ENCODE measurements at places on chromosomes 3 and 15. TPM values are rescaled to one million over a fixed set of nuclear protein-coding genes. Genes with fewer than 3 reads are reported as not detected.

- no peak for DNase-seq
- no peak overlapping the region for H3K4me3 ChIP-seq
- H3K27ac ChIP-seq = no peak overlapping the region
- no peaks in the 10 kb centered on the region for H3K4me1 ChIP-seq
Measured at GRCh38 chr15:22903961-22904534, 65.6 kb downstream of the NIPA2 start.

DNA sequence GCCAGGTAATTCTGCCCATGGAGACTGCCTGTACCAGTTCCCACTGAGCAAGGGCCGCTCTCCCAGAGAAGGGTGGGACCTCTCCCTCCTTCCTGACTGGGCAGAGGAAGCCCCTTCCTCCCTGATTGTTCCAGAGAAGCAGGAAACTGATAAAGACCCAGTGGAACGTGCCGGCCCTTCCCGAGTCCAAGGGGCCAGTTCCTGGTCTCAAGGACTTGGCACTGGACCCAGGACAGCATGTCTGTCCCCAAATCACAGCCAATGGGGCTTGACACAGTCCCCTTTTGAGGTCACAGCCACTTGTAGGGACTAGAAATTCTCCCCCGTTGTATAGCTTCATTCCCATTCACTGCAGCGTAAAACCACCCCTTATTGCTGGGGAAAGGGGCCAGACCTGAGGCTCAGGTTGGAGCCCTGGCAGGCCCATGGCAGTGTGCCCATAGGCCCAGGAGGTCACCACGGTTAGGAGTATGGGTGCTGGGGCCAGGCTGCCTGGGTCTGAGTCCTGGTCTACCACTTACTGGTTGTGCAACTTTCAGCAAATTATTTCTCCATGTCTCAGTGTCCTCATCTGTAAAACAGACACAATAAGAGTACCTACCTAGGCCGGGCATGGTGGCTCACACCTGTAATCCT is 18.1 kb downstream of the CSRNP1 start:
- H3K4me1 ChIP-seq = peaks cover 26% of the 10 kb centered on the region
- H3K4me3 ChIP-seq = no peak overlapping the region
- H3K27ac ChIP-seq = no peak overlapping the region
- DNase-seq = no peak
- H3K36me3 ChIP-seq = peaks cover 7% of the 10 kb centered on the region

GRCh38 chr3:13281507-13282357 is 138.4 kb downstream of the NUP210 start:
- no peak for DNase-seq
- no peak overlapping the region for H3K27ac ChIP-seq
- H3K36me3 ChIP-seq = peaks cover 19% of the 10 kb centered on the region
- no peak overlapping the region for H3K4me3 ChIP-seq

GRCh38 chr3:146072824-146073223 is 88.2 kb downstream of the PLOD2 start:
- peak; percentile 13 for DNase-seq
- H3K4me1 ChIP-seq = peaks cover 24% of the 10 kb centered on the region
- H3K4me3 ChIP-seq = no peak overlapping the region
- H3K27ac ChIP-seq = no peak overlapping the region

GRCh38 chr3:166270429-166270828 is 433.2 kb upstream of the BCHE start:
- no peaks in the 10 kb centered on the region for H3K4me1 ChIP-seq
- no peak for DNase-seq
- no peaks in the 10 kb centered on the region for H3K36me3 ChIP-seq
- no peak overlapping the region for H3K4me3 ChIP-seq

DNA sequence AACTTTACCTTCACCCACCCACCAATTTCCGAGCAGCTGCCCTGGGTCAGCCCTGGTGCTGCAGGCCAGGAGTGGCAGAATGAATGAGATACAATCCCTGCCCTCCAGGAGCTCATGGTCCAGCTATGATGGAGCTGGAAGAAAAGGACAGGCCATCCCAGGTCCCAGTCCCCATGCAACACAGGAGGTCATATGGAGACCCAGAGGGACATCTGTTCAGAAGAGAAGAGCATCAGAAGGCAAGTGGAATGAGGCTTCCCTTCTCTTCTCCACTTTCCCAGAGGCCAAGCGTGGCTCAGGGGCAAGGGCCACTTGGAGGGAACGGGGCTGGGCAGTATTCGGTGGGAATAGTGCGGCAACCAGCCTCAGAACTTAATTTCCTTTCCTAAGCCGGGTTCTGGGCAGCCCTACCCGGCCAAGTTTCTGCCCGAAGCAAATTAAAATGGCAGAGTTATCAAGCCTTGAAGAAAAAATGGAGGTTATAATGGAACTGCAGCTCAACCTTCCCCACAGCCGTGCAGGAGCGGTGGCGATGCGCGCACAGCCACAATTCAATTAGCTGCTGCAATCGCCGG is 35.9 kb downstream of the TLE3 start:
- H3K27ac ChIP-seq = no peak overlapping the region
- H3K27me3 ChIP-seq = peaks cover 2% of the 10 kb centered on the region
- H3K4me1 ChIP-seq = peaks cover 23% of the 10 kb centered on the region

DNA sequence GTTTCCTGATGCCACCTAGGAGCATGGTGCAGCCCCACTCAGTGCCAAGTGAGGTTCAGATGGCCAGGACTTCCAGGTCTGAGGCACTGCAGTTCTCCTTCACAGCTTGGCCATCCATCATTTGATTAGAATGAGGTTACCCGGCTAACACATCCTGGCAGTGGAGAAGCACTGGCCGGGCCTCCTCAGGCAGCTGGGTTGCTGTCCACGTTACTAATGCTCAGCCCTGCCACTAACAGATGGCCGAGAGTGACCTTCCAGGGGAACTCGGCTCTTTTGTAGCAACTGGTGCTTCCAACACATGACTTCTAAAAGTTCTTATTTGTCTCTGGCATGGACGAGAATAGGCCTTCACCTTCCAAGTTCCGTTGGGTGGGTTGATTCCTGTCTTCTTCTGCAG is 204.6 kb upstream of the CFAP20DC start:
- H3K27ac ChIP-seq = no peak overlapping the region
- H3K4me3 ChIP-seq = no peak overlapping the region
- H3K36me3 ChIP-seq = no peaks in the 10 kb centered on the region
- no peak for DNase-seq
- no peaks in the 10 kb centered on the region for H3K4me1 ChIP-seq

DNA sequence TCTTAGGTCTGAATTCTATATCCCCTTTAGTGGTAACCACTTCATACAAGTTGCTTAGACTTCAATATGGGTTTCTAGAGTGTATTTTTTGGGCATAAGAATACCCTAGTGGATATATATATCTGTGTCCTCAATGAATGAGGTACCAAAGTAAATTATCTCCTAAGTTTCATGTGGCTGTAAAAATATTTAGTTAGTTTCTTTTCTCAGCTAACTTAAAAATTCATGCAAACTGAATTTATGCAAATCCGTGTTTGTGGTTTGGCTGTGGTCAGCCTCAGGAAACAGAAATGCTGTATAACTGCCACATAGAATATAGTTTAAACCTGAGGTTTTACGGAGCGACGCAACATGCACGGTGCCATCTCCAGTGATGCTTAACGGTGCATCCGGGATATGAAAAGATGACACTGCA is 80.3 kb downstream of the PEX5L start:
- no peak for DNase-seq
- no peak overlapping the region for H3K27ac ChIP-seq
- H3K4me1 ChIP-seq = peaks cover 23% of the 10 kb centered on the region

GRCh38 chr3:111729087-111729846 is 129.8 kb upstream of the PHLDB2 start:
- peak overlapping the region; percentile 43 for H3K27ac ChIP-seq
- peaks cover 4% of the 10 kb centered on the region for H3K36me3 ChIP-seq
- H3K4me1 ChIP-seq = peaks cover 40% of the 10 kb centered on the region
- H3K4me3 ChIP-seq = peak overlapping the region; percentile 13

DNA sequence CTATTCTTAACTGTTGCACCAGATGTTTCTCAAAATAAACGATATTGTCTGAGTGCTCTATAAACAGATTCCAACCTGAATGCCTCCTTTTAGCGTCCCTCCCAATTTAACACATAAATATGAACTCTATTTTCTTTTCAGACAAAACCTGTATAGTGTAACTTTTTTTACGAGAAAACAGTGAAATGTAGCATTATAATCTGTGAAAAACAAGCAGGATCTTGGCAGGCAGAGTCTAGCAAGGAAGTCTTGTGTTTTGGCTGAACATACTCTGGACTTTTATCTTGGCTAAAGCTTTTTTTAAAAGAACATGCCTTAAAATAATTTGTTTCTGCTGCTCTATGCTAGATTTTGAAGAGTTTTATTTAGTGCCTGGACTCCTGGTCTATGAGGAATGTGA is 150.5 kb downstream of the ROBO2 start:
- no peak overlapping the region for H3K27ac ChIP-seq
- H3K4me1 ChIP-seq = no peaks in the 10 kb centered on the region
- DNase-seq = no peak
- H3K27me3 ChIP-seq = no peaks in the 10 kb centered on the region

DNA sequence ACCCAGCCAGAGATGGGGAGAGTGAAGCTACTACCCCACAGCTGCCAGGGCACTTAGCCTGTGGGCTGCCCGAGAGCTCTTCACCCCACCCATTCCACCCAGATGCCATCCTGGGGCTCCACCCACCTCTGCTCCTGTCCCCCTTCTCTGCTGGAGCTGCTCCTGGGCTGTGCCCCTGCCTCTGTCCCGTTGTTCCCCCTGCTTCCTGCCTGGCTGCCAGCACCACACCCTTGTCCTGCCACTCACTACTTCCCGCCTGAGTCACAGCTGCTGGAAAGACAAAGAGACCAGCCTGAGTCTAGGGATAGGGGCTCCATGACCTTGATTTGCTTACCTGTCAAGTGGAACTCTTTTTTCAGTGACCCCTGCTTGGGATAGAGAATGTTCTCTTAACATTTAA is 12.4 kb downstream of the GNAI2 start:
- peaks cover 10% of the 10 kb centered on the region for H3K27me3 ChIP-seq
- H3K4me3 ChIP-seq = peak overlapping the region; percentile 75
- H3K36me3 ChIP-seq = peaks cover 20% of the 10 kb centered on the region
- DNase-seq = no peak
- H3K4me1 ChIP-seq = peaks cover 75% of the 10 kb centered on the region

The MORC1 gene
- total RNA-seq = not detected

The OR4F15 gene
- total RNA-seq = 0.23 TPM

The CHST2 gene
- total RNA-seq = 3.1 TPM

Measured in HFFc6 (cell line).